GM13977 (cell line): ENCODE measurements at places on chromosomes 4 and X.

GRCh38 chr4:40516651-40517050 is 113.0 kb downstream of the RBM47 start:
- DNase-seq = no peak

GRCh38 chr4:186757696-186758355 is 34.2 kb upstream of the FAT1 start:
- no peak for DNase-seq

GRCh38 chr4:173347467-173347866 is 13.3 kb upstream of the HMGB2 start:
- no peak for DNase-seq

DNA sequence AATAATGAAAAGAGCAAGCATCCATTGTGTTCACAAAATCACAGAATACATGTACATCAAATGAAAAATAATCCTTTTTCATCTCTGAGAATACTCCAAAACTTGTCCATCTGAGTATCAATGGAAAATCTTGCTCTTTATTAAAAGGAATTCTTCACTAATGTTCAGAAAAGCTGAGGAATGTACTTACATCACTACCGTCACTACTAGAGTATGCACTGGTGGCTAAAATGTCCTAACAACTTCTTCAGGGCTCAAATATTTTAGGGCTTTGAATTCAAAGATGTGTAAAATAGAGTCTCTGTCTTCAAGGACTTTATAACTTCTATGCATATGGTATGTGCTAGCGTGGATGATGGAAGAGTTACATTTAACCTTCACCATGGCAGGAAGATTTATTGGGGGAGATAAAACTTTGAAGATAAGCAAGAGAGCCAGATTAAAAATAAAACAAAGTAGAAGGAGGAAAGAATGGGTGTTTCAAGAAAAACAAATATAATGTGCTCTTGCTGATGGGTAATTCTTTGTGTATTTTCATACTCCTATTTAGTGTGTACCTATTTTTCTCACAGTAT is 55.1 kb downstream of the DMD start:
- no peak for DNase-seq

- DNase-seq = no peak
These were observed 57.7 kb downstream of the SAT1 start for GRCh38 chrX:23840674-23841073.

DNA sequence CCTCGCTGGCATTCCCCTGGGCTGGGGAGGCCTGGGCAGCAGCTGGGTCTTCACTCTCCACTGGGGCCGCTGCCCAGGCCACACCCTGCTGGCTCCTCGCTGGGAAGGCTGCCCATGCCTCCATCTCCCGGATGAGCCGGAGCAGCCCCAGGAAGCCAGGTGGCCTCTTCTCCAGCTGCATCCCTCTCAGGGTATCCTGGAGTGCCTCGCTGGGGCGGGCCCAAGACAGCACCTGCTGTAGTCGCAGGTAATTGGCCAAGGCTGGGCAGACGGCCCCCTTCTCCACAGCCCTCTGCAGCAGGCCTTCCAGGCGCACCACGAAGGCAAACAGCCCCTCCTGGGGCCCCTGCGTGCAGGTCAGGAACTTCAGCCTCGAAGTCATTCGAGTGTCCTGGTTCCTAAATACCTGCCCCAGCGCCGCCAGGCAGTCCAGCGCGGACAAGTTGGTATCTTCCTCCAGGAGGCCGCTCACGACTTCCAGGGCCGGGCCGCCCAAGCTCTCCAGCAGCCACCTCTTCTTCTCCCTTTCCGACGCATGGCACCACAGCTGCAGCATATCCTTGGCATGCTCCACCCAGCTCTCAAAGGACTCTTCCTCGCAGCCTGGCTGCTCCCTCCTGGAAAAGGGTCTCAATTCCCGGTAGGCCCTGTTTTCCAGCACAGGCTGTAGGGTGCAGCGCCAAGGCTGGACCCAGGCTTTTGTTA is 3.7 kb downstream of the PNMA6E start:
- no peak for DNase-seq

DNA sequence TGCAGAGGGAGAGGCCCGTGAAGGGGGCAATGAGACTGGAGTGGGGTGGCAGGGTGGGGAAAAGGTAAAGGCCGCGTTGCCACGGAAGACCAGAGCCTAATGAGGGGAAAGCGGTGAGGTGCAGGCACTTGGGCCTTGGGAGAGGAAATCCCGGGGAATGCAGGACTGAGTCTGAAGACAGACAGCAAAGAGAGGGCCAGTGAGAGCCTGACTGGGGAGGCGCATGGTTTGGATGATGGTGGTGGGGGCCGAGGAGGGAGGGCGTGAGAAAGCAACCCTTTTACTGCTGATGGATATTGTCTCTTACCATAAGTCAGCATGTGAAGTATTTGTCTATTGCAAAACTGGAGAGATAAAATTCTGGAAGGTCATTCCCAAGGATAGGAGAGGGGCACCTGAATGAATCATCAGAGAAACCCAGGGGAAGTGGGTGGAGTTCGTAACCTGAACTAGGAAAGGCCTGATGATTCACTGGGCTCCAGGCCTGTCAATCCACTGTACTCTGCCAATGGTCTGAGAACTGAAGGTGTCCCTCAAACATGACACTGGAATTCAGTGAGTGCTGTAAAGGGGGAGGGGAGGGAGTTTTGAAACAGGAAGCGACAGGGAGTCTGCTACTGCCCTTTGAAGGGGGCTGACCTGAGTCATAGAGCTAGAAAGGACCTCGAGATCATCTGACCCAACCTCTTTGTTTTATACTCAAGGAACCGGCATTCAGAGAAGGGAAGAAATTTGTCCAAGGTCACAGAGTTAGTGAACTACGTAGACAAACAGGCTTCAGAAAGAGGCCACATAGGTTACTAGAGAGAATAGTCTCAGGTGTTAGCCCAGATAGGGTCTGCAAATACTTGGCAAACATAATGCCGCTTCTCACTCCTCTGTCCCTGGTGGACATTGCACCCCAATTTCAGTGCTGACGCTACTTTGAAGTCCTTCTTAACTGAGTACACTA is 52.2 kb downstream of the NALF2 start:
- DNase-seq = no peak
